ENCODE measurements at places on chromosomes 4 and X.

DNA sequence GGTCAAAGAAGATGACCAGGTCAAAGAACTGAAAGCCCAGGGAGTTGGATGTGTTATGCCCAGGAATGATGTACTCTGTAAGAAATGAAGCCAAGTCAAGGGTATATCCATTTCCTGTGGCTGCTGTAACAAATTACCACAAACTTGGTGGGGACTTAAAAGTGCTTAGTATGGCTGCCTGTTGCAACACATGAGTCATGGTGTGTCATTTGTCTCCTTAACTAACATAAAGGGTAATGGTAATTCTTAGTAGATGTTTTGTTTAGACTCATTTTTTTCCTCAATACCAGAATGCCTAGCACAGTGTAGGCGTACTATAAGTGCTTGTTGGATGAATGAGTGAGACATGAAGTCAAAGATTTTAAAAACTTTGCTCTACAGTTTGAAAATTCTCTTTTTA lies 45.7 kb downstream of the SYTL5 start:
- DNase-seq, result no peak

DNA sequence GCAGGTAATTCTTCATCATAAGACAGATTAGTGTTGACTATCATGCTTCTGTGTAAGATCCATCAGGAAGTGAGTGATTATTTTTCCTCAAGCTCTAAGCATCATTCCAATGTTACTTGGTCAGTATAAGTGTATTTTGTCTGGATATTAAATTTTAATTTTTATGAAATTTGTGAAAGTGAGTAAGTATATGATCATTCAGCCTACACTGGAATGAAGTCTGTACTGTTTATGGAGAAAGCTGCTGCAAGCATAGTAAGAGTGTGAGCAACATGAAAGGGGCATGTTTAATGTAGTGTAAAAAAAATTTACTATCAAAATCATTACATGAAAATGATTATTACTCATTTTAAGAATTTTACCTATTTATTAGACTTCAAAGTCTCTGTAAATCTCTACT lies 84.8 kb downstream of the IL15 start:
- DNase-seq, result no peak

DNA sequence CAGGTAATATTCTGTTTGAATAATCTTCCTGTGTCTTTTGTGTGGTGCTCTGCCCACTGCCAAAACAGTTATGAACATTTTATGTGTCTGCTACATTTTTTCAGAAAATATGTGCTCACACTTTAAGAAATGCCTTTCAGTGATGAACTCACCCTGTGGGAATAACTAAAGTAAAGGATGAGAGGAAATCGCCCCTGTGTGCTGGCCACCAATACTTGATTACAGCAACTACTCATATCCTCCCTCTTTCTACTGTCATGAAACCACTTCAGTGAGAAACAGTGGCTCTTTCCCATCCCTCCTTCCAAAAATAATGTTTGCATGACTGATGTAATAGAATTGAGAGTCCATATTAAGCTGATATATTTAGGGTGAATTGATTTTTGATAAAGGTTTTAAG lies 900.9 kb downstream of the RAB28 start:
- DNase-seq, result no peak

DNA sequence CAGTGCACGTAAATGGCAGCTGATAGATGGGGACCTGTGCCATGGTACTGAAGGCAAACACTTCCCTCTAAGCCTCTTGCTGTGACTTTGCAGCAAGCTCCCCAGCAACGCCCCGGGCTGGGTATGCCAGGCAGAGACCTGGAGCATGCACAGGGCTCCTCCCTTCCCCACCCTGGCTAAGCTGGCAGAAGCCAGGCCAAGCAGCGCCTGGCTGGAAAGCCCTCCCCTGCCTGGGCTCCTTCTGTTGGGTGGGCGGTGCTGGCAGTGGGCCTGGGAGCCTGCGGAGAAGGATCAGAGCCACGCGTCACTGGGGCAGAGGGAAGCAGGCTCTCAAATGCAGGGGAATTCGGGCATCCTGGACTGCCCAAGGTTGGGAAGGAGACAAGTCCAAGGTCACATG lies 3.6 kb downstream of the ATP2B3 start:
- no peak for DNase-seq

- DNase-seq, result no peak
These were observed 21.3 kb downstream of the QDPR start for GRCh38 chr4:17490575-17491059.

GRCh38 chrX:313546-313945 lies 5.0 kb downstream of the GTPBP6 start:
- no peak for DNase-seq

- no peak for DNase-seq
These were observed 6.7 kb downstream of the SHISA3 start for GRCh38 chr4:42404001-42404400.

DNA sequence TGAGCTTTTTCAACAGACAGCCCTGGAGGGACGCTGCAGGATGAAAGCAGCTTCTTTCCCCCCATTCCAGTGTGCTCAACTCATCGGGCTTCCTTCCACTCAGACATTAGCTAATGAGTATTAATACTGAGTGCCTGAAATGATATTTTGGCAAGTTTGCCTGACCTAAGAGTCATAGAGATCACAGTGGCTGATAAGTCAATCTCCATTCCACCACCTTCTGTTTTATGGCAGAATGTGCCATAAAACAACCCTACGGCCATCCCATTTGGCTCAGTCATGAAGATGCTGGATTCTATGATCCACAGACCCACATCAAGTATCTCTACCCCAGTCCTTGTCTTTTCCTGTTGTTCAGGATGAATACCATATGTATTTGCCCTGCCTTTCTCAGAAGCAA lies 48.3 kb upstream of the MAB21L2 start:
- DNase-seq, result no peak

GRCh38 chr4:91113130-91113706 lies 986.0 kb downstream of the CCSER1 start:
- no peak for DNase-seq

GRCh38 chr4:14539246-14539645 lies 463.0 kb upstream of the CPEB2 start:
- no peak for DNase-seq

DNA sequence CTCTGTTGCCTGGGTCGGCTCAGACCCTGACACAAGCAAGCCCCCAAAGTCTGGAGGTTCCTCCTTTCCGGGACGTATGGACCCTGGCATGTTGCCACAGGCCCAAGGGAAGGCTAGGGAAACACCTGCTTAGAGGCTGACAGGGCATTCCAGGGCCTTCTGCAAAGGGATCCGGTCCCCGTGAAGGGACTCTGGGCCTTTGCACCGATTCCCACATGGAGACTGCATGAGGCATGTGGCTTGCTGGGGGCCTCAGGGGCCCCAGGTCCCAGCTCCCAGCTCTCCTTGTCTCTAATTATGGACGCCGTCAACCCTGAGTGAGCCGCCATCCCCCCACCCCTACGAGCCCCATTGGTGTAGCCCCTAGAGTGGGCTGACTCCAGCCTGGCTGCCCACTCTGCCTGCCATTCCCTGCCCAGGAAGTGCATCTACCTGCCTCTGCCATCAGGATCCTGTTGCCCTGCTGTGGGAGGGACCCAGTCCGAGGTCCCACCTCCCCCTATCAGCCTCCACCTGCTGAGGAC lies 4.2 kb upstream of the RGS12 start:
- no peak for DNase-seq

DNA sequence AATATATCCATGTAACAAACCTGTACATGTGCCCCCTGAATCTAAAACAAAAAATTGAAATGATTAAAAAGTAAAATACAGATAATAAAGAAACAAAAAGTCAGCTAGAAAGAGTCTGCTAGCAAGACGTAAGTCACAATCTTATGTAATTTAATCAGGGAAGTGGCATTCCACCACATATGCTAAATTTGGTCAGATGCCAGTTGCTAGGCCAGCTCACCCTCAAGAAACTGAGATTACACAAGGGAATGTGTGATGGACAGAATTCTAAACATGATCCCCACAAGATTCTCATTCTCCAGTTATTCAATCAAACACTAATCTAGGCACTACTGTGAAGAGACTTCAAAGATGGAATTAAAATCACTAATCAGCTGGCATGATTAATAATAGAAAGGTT lies 689.3 kb downstream of the CENPC start:
- DNase-seq, result no peak

DNA sequence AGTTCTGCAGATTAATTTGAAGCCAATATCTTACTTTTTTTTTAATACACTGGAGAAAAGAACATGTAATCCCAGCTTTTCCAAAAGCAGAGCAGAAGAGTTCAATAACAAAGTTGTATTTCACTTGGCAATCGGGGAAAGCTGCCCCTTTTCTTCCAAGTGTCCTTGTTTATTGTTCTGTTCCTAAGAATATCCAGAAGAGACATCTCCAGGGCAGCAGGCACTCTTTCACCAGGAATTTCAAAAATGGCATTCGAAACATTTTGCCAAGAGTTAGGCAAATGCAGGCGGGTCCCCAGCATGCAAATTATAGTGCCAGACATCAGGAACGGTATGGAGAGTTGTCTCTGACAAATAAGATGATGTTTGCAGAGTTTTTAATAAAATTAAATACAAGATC lies 494.5 kb downstream of the BCOR start:
- no peak for DNase-seq

DNA sequence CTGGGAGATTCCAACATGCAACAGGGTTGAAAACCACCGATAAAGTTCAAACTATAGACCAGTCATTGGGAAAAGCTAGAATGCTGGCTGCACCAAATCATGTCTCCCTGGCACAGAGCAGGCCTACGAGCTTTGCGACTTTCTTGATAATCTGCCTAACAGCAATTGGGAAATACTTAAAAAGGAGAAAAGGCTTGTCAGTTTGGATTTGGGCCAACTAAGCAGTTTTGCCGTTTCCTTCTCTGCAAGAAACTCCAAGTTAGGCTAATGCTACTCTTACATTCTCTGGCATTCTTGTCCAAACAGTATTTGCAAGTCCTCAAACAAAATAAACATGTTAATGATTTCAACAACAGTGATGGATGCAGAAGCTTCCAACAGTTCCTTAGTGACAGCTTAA lies 87.9 kb downstream of the PDK3 start:
- DNase-seq, result no peak

DNA sequence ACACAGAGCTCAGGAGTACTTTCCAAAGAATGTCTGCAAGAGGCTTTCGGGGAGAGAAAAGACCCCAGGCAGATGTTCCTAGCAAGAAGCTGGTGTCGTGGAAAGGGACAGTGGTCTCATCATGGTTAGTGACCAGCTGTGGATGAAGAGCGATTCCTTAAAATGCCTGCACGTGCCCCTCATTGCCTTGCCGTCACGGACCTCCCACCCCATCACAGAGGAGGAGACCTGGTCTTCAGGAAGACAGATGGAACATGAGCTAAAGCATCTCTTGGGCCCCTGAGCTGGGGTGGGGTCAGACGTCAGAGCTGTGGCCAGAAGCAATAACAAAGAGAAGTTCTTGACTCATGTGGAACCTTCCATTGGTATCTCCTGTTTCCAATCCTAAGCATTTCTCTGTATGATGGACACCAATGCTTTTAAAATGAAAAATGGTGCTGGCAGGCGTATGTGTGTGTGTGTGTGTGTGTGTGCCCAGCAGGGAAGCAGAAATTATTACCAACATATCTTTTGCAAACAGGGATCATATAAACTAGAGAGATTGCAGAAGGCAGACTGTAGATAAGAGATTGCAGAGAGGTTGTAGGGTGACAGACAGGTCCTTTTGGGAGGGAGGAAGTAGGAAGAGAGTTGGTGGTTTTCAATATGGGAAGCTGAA lies 25.2 kb upstream of the ASMTL start:
- DNase-seq, result no peak

DNA sequence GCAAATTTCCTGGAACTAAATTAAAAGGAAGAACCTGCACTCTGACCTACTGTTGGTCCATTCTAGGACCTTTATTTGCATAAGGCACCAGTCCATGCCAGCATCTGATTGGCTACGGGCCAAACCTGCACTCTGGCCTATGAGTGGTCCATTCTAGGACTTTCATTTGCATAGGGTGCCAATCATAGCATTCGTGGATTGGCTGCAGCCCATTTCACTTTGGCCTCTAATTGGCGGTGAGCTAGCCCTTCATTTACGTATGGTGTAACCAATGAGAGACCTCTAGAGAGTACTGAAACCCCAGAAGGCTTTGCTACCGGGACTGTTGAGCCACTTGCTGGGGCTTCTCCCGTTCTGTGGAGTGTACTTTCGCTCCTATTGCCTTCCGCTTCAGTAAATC lies 6.1 kb upstream of the RNF175 start:
- no peak for DNase-seq

GRCh38 chrX:15158736-15159406 lies 111.0 kb downstream of the ASB9 start:
- no peak for DNase-seq

DNA sequence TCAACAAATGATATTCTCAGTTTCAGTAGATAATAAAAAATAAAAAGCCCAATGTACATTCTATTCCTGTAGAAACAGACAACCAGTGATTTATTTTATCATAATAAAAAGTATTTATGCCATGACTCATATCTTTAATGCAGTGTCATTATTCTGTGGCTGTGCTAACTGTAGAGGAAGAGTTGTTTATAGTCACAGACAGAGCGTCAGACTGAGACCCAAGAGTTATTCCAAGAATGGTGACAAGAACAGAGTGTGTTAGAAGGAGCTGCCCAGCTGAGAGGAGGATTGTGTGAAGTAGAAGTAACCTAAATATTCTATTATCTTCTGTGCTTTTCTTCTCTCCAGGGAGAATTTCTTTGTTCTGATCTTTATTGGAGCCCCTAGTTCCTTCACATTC lies 210.7 kb downstream of the PPP1R2C start:
- no peak for DNase-seq

GRCh38 chr4:101366331-101366730 lies 19.0 kb upstream of the PPP3CA start:
- DNase-seq, result no peak

DNA sequence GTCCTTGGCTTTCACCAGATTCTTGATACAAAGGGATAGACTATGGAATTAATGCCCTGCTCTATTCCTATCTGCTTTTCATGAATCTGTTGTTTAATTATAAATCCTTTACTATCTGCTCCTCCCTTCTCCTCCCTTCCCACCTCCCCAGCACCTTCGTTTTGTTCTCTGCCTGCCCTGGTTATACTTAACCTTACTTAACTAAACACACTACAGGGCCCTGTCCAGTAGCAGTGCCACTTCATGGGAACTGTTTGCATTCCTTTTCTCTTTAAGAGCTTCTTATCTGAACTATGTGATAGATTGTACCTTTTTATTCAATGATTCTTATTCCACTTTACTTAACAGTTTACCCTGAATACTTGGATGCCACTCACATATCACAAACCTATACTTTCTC lies 830 bp downstream of the HOPX start:
- no peak for DNase-seq

All from activated T-cell treated with anti-CD3 and anti-CD28 coated beads, Interleukin-2, amount 50 U/mL, for 4 hours (primary cell).